ENCODE measurements at places on chromosomes 1 and 21. TPM values are rescaled to one million over a fixed set of nuclear protein-coding genes. Genes with fewer than 3 reads are reported as not detected.

DNA sequence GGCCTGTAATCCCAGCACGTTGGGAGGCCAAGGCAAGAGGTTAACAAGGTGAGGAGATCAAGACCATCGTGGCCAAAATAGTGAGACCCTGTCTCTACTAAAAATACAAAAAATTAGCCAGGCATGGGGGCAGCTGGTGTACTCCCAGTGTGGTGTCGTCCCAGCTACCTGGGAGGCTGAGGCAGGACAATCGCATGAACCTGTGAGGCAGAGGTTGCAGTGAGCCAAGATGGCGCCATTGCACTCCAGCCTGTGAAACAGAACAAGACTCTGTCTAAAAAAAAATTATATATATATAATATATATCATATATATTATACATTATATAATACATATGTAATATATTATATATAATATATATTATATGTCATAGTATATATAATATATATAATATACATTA is 249.2 kb upstream of the TPTE start:
- H3K27ac ChIP-seq, result no peak overlapping the region
- H3K4me1 ChIP-seq, result no peaks in the 10 kb centered on the region
- no peaks in the 10 kb centered on the region for H3K27me3 ChIP-seq
- H3K4me3 ChIP-seq, result no peak overlapping the region

DNA sequence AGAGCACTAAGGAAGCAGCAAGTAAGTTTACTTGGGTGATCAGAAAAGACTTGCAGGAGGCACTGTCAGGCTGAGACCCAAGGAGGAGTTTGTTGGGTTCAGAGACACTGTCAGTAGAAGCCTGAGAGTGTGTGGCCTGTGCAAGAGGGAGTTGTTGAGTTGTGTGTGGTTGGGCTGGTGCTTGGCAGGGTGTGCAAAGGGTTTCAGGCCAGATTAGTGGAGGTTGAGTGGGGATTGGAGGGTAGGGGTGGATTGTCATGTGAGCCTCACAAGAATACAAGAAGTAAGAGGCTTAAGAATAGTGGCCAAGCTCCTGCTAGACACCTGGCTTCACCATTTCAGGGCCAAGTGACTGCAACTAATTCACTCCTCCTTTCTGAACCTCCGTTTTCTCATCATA is 8.9 kb upstream of the KIF21B start:
- H3K27ac ChIP-seq, result no peak overlapping the region
- H3K4me1 ChIP-seq, result no peaks in the 10 kb centered on the region
- H3K4me3 ChIP-seq, result no peak overlapping the region
- DNase-seq, result peak; percentile 13

DNA sequence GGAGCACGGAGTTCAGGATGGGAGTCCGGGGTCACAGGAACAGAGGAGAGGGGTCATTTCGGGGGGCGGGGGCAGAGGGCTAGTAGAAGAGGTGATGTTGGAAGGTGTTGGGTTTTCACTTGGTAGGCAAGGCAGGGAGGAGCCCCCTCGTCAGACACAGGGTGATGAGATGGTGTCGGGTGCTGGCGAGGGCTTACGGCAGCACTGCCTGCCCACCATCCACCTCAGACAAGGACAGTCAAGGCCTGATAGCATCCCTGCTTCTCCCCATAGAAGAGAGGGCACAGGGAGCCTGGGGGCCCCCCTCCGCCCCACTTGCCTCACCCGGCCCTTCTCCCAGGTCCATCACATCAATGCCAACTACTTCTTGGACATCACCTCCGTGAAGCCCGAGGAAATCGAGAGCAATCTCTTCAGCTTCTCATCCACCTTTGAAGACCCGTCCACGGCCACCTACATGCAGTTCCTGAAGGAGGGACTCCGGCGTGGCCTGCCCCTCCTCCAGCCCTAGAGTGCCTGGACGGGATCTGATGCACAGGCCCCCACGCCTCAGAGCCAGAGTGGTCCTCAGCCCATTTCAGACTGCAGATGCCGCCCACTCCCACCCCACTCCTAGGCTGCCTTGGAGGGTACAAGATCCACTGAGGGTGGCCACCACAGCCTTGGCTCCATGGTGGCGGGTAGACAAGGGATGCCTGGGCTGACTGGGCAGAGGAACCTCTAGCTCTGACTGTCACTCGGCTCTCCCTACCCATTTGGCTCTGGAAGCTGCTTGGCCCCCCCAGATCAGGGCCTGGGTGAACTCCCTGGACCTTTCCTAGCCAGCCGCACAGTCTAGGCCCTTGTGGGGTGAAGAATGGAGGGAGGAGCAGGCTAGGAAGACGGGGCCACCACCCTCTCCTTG is 4.3 kb upstream of the MTFR1L start:
- H3K36me3 ChIP-seq, result no peaks in the 10 kb centered on the region
- no peaks in the 10 kb centered on the region for H3K27me3 ChIP-seq
- DNase-seq, result no peak

The RCAN3 gene
- total RNA-seq, result 27.4 TPM

Data from PC-9 (cell line).